ENCODE measurements at places on chromosomes 6 and 20.

DNA sequence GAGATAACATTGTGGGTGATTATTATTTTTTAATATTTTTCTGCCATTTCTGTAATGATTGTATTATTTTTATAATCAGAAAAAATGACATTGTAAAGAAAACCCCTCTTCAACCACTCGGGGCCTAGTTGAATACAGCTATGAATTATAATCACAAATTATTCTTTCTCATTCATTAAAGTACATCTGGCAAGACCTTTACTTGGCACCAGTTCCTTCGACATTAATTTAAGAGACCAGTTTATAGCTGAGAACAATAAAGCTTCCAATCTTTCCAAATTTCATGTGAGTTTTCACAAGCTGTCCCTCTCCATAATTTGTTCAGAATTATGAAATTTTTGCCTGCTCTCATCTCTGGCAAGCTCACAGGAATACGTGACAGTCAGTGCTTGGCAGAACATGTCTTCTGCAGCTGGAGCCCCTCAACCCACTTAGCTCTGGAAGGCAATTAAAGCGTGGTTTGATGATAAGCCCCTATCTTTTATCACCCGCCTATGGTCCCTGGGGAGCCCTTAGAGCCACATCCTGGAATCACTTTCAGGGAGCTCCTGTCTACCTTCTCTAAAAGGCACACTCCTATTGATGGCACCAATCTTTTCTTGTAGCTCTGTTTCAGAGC, 237.2 kb upstream of the PRND start:
- DNase-seq: no peak

DNA sequence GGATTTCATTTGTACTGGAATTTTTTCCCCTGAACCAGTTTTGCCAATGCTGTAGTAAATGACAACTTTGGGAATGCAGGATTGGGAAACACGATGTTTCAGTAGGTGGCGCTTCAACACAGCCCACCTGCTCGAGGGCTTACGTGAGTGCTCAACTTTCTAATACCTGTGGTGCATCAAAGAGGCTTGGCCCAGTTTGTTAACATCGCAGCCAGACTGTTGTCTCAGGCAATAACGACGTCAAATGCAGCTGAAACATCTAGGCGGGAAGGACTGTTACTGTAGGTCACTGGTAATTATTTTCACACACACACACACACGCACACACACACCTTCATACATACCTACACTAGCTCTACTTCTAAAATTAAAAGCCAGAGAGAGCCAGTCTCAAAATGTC, 815.5 kb upstream of the SLC35B3 start:
- DNase-seq: no peak

DNA sequence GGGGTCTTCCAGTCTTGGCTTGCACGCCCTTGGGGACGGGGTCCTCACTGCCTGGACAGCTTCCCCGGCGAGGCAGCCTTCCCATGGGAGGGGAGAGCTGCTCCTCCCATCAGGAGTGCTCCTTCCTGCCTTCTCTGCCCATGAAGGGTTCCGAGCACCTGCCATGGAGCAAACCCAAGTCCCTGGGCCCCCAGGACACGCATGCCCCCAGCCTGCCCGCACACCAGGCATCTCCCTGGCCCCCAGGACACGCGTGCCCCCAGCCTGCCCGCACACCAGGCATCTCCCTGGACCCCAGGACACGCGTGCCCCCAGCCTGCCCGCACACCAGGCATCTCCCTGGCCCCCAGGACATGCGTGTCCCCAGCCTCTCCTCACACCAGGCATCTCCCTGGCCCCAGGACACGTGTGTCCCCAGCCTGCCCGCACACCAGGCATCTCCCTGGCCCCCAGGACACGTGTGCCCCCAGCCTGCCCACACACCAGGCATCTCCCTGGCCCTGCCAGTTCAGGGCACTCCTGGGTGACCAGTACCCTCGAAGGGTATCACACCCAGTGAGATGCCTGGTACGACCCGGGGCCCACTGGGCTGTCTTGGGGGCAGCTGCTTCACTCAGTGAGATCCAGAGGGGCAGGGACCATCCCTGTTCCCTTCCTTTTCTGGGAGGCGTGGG, 21.7 kb downstream of the COL20A1 start:
- DNase-seq: no peak

- no peak for DNase-seq
Observed at GRCh38 chr6:149454346-149454848, 30.4 kb downstream of the ZC3H12D start.

DNA sequence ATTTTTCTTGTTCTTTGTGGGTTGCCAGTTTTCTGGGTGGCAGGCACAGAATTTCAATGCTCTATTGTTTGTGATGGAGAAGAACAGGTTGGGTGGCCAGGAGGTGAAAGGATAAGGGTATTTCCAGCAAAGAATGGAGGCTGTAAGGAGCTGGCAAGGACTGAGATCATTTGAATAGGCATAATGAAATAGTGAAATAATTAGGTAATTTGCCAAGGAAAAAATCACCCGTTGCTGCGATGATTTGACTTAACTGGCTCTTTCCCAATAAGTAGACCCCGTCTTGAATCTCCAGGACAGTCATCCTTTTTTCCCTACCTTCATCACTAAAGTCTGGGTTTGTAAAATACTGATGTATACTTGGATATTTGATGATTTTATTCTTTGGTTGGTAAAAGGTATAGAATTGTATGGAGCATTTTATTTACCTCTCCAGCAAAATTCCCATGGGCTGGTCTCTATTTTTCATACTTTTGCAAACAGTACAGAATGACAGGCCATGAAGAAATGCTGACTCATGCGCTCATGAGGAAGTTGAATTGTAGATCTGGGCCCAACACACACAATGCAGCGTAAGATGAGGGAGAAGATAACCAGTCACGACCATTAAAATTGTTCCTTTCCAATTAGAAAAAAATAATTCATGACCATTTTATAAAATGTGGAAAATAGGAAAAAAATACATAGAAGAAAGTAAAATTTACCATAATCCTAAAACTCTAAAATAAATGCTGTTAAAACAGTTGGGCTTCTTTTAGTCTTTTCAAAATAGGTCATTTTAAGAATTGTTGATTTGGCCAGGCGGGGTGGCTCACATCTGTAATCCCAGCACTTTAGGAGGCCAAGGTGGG, 2.4 kb upstream of the GCNT2 start:
- no peak for DNase-seq

DNA sequence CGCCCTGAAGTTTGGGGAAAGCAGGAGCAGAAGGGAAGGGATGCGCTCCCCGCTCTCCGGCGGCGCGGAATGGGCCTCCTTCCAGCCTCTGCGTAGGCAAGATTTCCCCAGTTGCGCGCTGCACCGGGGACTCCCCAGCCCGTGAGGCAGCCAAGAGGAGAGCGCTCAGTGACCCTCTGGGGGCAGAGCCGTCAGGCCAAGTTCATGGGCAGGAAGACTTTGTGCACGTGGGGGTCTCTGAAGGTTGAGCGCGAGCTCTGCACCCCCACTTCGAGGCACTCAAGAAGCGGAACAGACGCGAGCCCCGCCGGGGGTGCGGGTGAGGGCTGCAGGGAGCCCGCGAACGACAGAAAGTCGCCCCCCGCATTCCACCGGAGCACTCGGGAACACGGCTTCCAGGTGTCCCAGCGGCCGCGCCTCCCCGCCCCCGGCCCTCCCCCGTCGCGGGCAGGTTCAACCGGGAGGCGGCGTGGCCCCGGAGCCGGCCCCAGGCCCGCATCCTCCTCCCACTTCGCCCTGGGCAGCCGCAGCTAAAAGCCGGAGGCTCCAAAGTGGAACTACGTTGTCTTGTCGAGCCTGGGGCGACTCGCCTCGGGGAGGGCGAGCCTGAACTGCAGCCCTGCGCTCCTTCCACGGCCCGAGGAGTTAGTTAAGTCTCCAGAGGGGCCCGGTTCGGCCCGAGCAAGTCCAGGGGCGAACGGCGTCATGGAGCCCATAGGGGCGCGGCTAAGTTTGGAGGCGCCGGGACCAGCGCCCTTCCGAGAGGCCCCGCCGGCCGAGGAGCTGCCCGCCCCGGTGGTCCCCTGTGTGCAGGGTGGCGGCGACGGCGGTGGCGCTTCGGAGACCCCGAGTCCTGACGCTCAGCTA, at the start of gene PPP1R3G:
Gene PPP1R3G, plus strand, starts transcription at position 561 of the 867 bp plus-strand sequence. Its CDS starts 145 bp downstream, at position 706.
- DNase-seq: no peak

GRCh38 chr20:6277661-6278240, 154.9 kb upstream of the FERMT1 start:
- no peak for DNase-seq

DNA sequence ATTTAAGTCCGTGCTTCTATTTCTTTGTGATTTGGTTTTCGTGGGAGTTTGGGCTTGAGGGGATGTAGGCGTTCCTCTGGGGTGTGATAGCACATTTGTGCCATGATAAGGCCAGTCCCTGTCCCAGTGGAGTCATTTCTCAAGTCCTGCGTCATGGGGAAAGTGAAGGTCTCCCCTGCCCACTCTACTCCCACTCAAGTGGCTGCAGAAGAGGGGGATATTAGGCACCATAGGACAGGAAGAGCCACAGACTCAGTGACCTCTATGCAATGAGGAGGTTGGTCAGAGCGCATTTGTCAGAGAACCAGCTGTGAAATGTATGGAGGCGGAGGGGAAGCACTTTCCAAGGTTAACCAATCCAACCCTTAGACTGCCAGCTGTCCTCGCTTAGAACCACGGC, 51.9 kb upstream of the EDN1 start:
- no peak for DNase-seq
